ENCODE measurements at places on chromosomes 12 and 14.

DNA sequence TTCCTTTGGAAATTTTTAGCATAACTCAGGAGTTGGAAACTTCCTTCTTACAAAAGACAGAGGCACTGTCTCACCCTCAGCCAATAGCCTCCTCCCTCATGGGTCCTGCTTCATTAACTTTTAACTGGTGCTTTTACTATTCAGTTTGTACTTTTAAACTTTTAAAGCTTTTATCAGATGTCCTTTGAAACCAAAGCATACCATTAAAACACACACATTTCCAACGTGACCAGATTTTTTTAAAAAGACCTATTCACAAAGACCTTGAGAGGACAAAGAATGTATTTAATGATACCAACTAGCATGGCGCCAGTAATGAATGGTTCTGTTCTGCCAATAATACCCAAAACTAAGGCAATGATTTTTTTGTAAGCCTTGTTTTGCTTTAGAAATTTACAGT lies 173.6 kb upstream of the EEA1 start:
- no peaks in the 10 kb centered on the region for H3K36me3 ChIP-seq
- H3K4me3 ChIP-seq: no peak overlapping the region
- H3K27ac ChIP-seq: no peak overlapping the region
- peaks cover 4% of the 10 kb centered on the region for H3K4me1 ChIP-seq

- H3K4me3 ChIP-seq: no peak overlapping the region
- no peaks in the 10 kb centered on the region for H3K4me1 ChIP-seq
- H3K36me3 ChIP-seq: no peaks in the 10 kb centered on the region
Observed at GRCh38 chr12:2540535-2540941, 254.2 kb upstream of the FKBP4 start.

DNA sequence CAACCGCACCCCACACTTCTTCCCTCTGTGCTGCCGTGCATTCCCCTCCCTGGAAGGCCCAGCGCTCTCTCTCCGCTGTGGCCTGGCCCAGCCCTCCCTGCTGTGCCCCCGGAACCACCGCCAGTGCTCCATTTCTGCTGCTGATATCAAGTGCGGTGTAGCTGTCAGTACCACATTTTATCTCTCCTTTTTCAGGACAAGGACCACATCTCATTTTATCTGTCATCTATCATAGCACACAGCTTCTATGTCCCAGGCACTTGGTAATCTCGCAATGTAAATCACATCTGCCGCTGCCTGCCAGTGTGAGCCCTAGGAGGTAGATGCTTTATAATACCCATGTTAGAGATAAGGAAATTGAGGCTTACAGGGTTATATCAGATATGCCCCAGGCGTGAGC lies 18.3 kb downstream of the IL31 start:
- no peak overlapping the region for H3K27ac ChIP-seq
- H3K4me1 ChIP-seq: no peaks in the 10 kb centered on the region
- no peaks in the 10 kb centered on the region for H3K36me3 ChIP-seq
- H3K27me3 ChIP-seq: no peaks in the 10 kb centered on the region
- DNase-seq: no peak

DNA sequence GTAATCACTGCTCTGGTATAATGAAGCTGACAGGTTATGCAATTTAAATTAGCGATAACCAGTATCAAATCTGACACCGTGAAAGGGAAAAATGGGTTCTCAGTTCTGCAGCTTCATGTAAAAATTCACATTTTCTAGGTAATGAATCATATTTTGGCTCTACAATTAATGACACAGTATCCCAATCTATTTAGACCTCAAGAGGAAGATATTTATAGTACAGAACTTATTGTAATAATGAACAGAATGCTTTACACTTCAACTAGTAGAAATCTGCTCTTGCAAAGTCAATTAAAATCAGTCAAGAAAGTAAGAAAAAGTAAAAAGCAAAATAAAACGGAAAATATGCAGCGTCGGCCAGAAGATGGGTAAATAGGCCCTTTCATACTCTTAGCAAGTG lies 24.3 kb downstream of the SEL1L start:
- no peaks in the 10 kb centered on the region for H3K27me3 ChIP-seq
- H3K4me1 ChIP-seq: peaks cover 22% of the 10 kb centered on the region
- no peak for DNase-seq
- H3K4me3 ChIP-seq: no peak overlapping the region

DNA sequence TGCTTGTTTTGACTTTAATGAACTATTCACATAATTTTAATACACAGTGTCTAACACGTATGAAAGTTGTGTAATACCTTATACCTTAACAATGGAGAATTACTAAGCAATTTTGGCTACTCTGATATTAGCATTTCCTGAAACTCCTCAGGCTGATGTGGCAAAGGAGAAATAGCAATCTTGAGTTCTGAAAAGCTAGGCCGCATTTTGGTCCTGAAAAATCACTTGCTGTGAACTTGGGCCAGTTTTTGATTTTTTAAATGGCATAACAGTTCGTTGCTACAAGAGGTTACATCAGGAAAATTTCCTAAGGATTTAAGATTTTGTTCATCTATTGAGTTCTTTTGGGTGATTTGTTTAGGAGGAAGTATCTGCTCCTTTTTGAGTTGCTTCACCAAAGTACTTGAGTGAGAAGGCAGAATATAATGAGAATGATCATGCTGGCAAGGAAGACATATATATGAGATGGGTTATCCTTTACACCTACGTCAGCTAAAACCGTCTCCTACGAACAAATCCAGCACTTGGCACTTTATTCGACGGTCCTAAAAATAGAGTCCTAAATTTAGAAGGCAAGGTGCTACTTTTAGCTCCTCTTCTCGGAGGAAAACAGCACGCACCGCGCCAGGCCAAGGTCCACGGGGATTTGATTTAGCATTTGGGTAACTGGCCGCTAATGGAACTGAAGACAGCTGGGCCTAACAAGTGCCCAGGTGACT lies 32.2 kb downstream of the MIA2 start:
- no peaks in the 10 kb centered on the region for H3K4me1 ChIP-seq
- peak overlapping the region; percentile 95 for H3K27ac ChIP-seq
- H3K27me3 ChIP-seq: no peaks in the 10 kb centered on the region
- DNase-seq: no peak
- H3K36me3 ChIP-seq: no peaks in the 10 kb centered on the region

DNA sequence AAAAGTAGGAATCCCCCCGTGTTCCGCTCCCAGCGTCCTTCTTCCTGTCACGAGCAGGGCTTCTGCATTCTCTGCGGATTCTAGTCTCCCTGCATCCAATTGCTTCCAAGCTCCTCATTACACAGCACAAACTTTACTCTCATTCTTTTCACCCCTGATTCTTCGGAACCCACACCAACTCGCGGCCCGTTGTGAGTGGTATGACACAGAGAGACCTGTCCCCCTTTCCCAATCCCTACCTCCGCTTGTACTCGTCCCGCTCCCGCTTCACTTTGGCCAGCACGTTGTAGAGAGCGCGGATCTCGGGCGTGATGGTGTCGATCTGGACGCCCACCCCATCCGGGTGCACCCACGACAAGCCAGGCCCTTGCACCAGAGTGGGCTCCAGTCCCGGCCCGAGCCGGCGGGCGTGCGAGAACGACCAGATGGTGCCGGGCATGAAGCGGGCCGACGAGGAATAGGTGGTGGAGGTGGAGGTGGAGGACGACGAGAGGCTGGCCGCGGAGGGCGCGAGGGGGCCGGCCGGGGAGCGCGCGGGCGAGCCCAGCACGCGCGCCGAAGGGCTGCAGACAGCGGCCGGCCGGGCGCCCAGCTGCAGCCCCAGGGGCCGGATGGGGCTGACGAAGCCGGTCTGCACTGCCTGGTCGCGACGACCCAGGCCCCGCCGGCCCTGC lies 687 bp downstream of the IFFO1 start:
- no peak for DNase-seq
- H3K27ac ChIP-seq: no peak overlapping the region
- no peaks in the 10 kb centered on the region for H3K27me3 ChIP-seq
- peak overlapping the region; percentile 88 for H3K4me3 ChIP-seq

DNA sequence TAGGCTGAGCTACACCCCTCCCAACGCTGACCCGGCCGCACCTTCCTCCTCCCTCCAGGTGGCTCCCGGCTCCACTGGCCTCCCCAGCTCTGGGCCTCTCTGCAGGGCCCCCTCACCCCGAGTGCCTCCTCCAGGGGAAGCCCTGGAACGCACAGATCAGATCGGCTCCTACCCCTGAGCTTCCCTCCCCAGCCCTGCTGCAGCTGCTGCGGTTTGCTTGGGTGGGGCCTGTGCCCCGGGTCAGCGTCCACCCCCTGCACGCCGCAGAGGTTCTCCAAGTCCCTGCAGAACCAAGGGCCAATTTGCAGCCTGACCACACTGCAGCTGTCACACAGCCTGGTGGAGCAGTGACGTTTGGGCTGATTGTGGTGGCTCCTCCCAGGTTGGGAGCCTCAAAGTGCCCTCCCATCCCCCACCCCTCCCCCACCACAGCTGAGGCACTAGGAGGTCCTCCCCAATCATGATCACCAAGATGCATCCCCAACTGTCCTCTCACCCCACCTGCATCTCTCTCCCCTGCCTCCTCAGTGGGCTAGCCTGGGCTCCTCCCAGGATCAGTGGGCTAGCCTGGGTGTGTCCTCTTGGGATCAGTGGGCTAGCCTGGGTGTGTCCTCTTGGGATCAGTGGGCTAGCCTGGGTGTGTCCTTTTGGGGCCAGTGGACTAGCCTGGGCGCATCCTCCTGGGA lies 12.8 kb upstream of the FBRSL1 start:
- no peaks in the 10 kb centered on the region for H3K36me3 ChIP-seq
- no peak for DNase-seq
- no peak overlapping the region for H3K4me3 ChIP-seq
- H3K27ac ChIP-seq: no peak overlapping the region
- H3K4me1 ChIP-seq: no peaks in the 10 kb centered on the region
- no peaks in the 10 kb centered on the region for H3K27me3 ChIP-seq

GRCh38 chr14:103443111-103443510 lies 57.9 kb downstream of the MARK3 start:
- H3K4me1 ChIP-seq: no peaks in the 10 kb centered on the region
- no peaks in the 10 kb centered on the region for H3K27me3 ChIP-seq
- H3K27ac ChIP-seq: no peak overlapping the region
- no peak overlapping the region for H3K4me3 ChIP-seq
- DNase-seq: no peak

DNA sequence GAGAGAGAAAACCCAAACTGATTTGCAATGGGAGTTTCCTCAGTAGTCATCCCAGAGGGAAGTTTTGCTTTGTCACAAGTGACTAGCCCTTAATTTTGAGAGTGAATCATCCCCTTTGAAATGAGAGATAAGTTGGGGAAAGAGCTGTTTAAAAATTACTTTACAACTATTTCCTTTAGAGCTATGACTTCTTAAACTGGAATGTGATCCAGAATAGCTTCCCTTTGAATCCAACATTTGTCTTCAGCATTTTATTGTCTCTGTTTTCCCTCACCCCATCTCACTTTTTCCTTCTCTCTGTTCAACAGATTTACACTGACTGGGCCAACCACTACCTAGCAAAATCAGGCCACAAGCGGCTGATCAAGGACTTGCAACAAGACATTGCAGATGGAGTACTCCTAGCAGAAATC lies 109.3 kb downstream of the NAV3 start:
- no peak overlapping the region for H3K4me3 ChIP-seq
- no peak overlapping the region for H3K27ac ChIP-seq
- H3K27me3 ChIP-seq: no peaks in the 10 kb centered on the region
- H3K36me3 ChIP-seq: no peaks in the 10 kb centered on the region

DNA sequence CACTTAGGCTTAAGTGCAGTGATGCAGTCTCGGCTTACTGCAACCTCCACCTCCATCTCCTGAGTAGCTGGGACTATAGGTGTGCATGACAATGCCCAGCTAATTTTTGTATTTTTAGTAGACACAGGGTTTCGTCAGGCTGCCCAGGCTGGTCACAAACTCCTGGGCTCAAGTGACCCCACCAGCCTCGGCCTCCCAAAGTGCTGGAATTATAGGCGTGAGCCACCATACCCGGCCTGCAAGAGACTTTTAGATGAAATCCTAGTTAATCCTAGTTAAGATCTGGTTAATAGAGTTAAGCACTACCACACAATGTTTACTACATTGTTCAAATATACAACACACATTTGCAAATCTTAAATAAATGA lies 196.5 kb upstream of the AMIGO2 start:
- H3K27ac ChIP-seq: no peak overlapping the region
- H3K36me3 ChIP-seq: no peaks in the 10 kb centered on the region
- DNase-seq: no peak
- peaks cover 3% of the 10 kb centered on the region for H3K4me1 ChIP-seq

- no peaks in the 10 kb centered on the region for H3K27me3 ChIP-seq
- no peaks in the 10 kb centered on the region for H3K4me1 ChIP-seq
- peak; percentile 38 for DNase-seq
- no peak overlapping the region for H3K4me3 ChIP-seq
- no peaks in the 10 kb centered on the region for H3K36me3 ChIP-seq
Observed at GRCh38 chr14:69321601-69322330, 61.8 kb downstream of the GALNT16 start.

- H3K4me3 ChIP-seq: no peak overlapping the region
- no peak overlapping the region for H3K27ac ChIP-seq
- no peaks in the 10 kb centered on the region for H3K27me3 ChIP-seq
- H3K36me3 ChIP-seq: no peaks in the 10 kb centered on the region
- no peak for DNase-seq
Observed at GRCh38 chr12:131100031-131100674, 146.4 kb downstream of the ADGRD1 start.

- peaks cover 9% of the 10 kb centered on the region for H3K4me1 ChIP-seq
- no peak overlapping the region for H3K4me3 ChIP-seq
- no peak overlapping the region for H3K27ac ChIP-seq
- no peak for DNase-seq
- no peaks in the 10 kb centered on the region for H3K27me3 ChIP-seq
Observed at GRCh38 chr14:30998100-30998706, 27.2 kb upstream of the AP4S1 start.

DNA sequence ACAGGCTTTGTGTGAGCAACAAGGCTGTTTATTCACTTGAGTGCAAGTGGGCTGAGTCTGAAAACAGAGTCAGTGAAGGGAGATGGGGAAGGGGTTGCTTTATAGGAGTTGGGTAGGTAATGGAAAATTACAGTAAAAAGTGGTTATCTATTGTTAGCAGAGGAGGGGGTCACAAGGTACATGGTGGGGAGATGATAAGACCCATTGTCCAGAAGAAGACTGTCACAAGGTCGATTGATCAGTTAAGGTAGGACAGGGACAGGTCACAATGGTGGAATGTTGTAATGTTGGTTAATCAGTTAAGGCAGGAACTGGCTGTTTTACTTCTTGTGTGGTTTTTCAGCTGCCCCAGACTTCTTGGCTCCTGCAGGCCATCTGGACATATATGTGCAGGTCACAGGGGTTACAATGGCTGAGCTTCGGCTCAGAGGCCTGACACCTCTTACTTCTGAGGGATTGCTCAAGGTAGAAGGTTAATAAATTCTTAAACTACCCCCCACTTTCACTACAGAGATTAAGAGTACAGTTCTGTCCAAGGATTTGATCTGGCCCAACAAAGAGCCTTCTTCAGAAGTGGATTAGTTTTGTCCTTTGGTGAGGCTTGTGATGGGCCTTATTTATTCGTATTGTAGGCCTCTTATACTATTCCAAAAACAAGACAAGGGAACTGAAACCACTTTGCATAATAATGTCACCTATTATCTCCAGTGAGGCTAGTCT lies 13.8 kb upstream of the DHRS4 start:
- H3K27me3 ChIP-seq: no peaks in the 10 kb centered on the region
- peaks cover 42% of the 10 kb centered on the region for H3K4me1 ChIP-seq
- DNase-seq: no peak
- peak overlapping the region; percentile 42 for H3K27ac ChIP-seq
- H3K36me3 ChIP-seq: no peaks in the 10 kb centered on the region

- DNase-seq: no peak
- H3K27ac ChIP-seq: no peak overlapping the region
- H3K36me3 ChIP-seq: no peaks in the 10 kb centered on the region
Observed at GRCh38 chr12:53571295-53571694, 54.9 kb downstream of the ATF7 start.

- no peaks in the 10 kb centered on the region for H3K27me3 ChIP-seq
- no peak overlapping the region for H3K27ac ChIP-seq
- no peaks in the 10 kb centered on the region for H3K36me3 ChIP-seq
- no peak for DNase-seq
Observed at GRCh38 chr14:72678356-72678755, 215.5 kb downstream of the DPF3 start.

Data from right lobe of liver (tissue), 6 donors.